ENCODE measurements at places on chromosomes 7 and 10.

DNA sequence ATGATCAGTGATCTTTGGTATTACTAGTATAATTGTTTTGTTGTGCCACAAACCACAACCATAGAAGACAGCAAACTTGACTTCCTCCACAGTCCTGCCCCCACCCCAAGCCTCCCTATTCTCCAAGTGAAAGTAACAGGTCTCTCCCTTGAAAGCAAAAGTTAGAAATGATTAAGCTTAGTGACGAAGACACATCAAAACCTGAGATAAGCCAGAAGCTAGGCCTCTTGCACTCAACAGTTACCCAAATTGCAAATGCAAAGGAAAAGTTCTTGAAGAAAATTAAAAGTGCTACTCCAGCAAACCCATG is 7.5 kb downstream of the SAR1A start:
- DNase-seq: peak; percentile 41

DNA sequence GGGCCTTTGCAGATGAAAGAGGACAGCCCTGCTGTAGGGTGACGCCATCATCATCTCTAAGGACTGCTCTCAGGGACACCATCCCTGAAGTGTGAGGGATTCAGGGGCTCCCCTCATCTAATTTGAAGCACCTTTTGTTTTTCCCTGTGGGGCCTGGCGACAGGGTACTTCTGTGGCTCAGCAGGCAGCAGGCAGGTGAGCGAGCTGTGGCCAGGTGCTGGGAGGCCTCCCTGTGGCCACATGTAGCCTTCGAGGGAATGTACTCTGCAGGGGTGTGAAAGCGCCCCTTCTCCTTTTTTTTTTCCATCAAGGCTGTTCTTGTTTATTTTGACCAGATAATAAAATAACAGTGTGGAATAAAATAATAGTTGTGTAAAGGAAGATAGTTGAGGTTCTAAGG is 118.2 kb upstream of the DPP6 start:
- DNase-seq: no peak

GRCh38 chr7:125529249-125529648 is 599.6 kb upstream of the POT1 start:
- DNase-seq: no peak

GRCh38 chr10:88194041-88194887 is 330.8 kb downstream of the PTEN start:
- peak; percentile 19 for DNase-seq

- no peak for DNase-seq
Observed at GRCh38 chr7:66522518-66522917, 106.2 kb upstream of the KCTD7 start.

- DNase-seq: no peak
Observed at GRCh38 chr10:86663046-86663345, 5.3 kb upstream of the LDB3 start.

- DNase-seq: no peak
Observed at GRCh38 chr7:21946222-21946709, 567 bp upstream of the CDCA7L start.

GRCh38 chr7:94338921-94339371 is 55.7 kb upstream of the COL1A2 start:
- no peak for DNase-seq

DNA sequence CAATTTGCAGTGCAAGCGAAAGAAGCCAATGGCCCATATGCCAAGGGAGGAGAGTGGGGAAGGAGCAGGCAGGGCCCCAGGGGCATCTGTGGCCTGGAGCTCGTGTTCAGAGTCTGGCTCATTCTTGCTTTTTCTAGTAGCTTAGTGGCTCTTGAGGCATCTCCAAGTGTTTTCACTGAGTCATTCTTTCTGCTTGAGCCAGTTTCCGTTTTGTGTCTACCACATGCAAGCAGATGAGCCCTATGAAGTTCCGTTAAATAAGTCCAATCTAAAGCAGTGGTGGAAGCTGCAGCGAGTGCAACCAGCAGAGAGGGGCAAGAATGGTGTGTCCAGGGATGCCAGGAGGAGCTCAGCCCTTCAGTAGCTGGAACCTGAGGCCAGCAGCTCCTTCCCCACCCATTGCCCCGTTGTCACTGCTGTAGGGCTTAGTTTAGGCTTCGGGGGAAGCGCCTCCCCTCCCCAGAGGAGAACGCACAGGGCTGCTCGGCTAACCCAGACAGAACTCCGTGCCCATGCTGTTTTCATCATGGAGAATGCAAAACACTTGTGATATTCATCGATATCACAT is 57.4 kb upstream of the EBF3 start:
- no peak for DNase-seq

DNA sequence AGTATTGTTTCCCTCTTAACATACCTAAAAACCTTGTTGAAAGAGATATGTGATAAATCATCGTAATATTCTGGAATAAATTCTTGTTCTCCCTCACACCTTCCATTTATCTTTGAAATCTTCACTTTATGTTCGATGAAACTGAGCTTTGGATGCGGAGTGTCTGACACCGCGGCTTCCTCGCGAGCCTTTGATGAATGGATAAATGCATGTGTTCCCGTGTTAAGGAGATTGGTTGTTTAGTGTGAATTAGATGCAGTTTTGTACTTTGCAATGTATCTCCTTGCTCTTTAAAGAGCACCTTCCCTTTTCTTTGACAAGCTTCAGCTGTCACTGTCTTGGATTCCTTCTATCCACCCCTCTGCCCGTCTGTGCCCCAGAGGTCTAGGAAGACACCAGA is 138.1 kb downstream of the DOCK1 start:
- DNase-seq: no peak

DNA sequence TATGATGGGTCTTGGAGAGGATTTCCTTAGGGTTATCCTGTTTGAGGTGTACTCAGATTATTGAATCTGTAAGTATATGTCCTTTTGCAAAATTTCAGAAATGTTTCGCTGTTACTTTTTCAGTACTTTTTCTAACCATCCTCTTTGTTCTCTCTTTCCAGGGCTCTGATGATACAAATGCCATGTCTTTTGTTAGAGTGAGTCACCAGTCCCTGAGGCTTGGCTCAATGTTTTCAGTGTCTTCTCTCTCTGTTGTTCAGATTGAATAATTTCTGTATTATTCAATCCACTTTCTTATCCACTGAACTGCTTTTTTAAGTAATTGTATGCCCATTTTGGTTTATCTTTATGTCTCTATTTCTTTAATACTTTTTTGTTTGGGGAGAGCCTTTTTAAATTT is 449.4 kb downstream of the TNS3 start:
- DNase-seq: no peak

- DNase-seq: no peak
Observed at GRCh38 chr7:12297283-12298108, 86.4 kb downstream of the TMEM106B start.

GRCh38 chr7:78222001-78222751 is 423.6 kb downstream of the PHTF2 start:
- no peak for DNase-seq

- DNase-seq: no peak
Observed at GRCh38 chr7:3888096-3888495, 587.0 kb downstream of the SDK1 start.

GRCh38 chr7:41940760-41941343 is 238.0 kb upstream of the INHBA start:
- peak; percentile 1 for DNase-seq

- no peak for DNase-seq
Observed at GRCh38 chr7:130887182-130887956, 153.4 kb upstream of the KLF14 start.

GRCh38 chr10:51357170-51357569 is 282.9 kb downstream of the PRKG1 start:
- no peak for DNase-seq

- no peak for DNase-seq
Observed at GRCh38 chr7:138886501-138886917, 88.5 kb upstream of the ATP6V0A4 start.

DNA sequence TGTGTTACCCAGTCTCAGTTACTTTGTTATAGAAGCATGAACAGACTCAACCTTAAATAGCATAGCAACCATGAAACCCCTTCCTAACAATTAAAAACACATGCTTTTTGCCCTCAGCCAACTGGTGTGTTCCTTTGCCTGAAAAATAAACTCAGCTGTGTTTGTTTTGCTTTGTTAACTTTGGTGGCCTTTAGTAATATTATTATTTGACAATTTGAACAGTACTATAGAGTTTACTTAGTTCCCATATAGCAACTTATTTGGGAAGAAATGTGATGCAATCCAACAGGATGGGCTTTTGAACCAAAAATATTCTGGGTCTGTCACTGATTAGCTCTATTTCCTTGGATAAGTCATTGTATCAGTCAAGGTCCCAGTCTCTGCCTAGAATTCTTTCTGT is 22.5 kb upstream of the MKLN1 start:
- no peak for DNase-seq

DNA sequence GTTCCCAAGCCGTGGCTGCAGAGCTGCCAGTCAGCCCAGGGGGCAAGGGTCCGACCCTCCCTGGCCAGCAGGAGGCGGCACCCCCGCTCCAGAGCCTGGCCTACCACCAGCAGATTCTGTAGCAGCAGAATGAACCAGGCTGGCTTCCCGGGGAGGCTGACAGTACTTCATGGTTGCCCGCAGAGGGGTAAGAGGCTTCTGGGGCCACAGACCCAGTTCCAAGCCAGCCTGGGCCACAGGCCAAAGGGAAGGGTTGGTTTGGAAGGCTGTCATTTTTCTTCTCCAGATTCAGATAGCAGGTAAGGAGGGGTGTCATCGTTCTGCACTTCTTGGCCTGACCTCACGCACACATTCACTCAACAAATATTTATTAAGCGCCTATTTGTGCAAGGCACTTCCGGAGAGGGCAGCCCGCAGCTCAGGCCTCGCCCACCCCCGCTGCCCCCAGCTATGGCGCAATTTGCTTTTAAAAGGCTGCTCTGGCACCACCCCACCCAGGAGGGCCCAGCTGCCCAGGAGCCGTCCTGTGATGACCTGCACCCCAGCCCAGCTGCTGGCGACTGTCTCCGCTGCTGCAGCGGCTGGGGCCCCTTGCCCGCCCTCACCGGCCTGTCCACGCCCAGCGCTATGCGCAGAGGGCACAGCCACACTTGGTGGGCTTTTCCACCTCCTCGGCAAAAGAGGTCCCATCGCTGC is 168.5 kb downstream of the LCOR start:
- DNase-seq: no peak

DNA sequence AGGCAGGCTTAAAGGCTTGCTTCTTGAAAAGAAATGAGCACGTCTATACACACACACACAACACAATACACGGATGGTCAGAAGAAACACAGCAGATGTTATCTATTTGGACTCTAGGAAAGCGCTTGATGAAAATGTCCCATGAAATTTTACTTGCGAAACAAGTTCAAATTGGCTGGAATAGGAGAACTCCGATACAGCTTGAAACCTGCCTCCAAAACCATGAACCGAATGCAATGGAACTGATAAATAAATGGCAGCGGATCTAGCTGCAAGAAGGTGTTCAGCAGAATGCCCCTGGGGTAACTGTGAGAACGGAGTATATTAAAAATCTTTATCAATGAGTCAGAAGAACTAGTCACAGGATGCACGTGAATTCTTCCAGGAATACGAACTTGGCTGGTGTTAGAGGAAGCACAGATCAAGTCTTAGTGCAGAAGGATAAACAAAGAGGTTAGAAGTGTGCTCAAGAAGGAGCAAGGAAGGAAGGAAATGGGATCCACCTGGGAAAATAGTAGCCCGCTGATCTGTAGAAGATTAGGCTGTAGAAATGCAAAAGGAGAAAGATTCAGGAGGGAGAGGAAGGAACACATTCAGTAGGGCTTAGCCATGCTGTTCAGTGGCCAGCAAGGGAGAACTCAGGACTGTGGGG is 142.0 kb upstream of the PRKCQ start:
- no peak for DNase-seq

Data from T-helper 22 cell (primary cell).